AG04449 (cell line): ENCODE measurements at places on chromosomes 3 and 15.

- DNase-seq, result no peak
These were observed 394.5 kb upstream of the CFAP20DC start for GRCh38 chr3:59444294-59444671.

DNA sequence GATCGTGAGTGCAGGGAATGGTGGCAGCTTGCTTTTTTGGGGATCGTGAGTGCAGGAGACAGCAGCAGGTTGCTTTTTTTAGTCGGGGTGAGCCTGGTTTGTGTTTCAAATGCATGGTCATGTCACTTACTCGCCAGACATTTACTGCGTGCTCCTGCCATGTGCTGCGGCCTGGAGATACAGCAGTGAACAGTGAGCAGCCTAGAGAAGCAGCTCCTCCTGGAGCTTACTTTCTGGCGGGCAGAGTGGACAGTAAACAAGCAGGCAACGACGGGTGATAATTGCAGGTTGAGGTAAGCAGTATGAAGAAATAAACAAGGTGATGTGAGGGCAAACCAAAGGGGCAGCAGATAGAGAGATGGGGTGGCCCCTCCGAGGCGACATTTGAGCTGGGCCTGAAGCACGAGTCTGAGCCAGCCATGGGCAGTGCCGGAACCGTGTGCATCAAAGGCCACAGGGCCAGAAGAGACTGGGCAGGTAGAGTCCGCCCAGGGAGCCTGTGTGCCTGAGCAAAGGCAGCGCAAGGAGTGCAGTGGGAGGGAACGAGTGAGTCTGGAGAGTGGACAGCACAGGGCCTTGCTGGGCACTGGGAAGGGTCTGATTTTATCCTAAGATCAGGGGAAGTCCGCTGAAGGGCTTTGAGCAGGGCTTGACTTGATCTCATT, 57.3 kb upstream of the RASA2 start:
- no peak for DNase-seq

DNA sequence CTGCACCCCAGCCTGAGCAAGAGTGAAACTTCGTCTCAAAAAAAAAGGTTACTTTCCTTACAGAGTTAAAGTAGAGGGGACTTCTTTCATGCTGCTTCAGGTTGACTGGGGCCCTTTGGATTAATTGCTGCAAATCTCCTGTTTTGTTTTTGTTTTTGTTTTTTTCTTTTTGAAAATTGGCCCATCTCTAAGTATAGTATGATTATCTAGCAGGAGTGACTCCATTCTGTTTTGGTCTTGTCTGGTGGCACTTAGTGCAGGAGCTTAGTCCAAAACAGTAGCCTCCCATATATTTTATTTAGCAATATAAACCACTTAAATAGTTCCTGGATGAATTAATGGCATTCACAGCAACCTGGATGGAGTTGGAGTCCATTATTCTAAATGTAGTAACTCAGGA, 113.0 kb downstream of the RPL22L1 start:
- no peak for DNase-seq

- DNase-seq, result no peak
These were observed 221.5 kb downstream of the ULK4 start for GRCh38 chr3:41740374-41740886.

DNA sequence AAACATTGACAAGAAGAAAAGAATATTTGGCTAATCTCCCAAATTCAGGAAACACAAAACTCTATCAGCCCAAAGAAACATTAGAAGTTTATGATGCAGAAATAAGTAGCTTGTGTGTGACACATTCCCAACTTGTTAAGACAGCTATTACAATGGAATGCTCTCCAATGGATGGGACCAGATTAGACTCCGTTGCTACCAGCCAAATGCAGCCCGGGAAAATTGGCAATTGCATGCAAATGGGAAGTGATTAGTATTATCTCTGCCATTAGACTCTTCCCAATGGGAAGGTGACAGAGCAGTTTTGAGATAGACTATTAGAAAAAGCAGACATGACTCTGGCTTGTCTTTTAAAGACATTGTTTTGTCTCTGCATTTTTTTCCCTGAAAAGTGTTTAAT, 37.4 kb upstream of the KCNMB2 start:
- DNase-seq, result no peak

GRCh38 chr15:45618813-45619212, 16.0 kb upstream of the SQOR start:
- DNase-seq, result no peak

- no peak for DNase-seq
These were observed 21.7 kb downstream of the SSR3 start for GRCh38 chr3:156533205-156533604.

DNA sequence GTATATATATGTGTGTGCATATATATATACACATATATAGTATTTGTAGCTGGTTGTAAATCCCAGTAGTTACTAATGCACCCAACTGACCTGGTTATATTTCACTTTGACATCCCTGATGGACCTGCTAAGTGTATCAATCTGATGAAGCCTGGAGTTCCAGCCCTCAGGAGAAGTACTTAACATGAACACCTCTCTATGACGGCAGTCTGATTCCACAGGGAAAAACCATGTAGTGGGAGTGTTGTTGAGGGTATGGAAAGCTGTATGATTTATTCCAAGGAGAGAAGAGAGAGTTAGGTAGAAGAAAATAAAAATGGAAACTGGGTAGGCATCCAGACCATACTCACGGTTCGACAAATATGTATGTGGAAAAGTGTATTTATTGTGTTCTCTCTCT, 531.2 kb upstream of the SEMA6D start:
- DNase-seq, result no peak

DNA sequence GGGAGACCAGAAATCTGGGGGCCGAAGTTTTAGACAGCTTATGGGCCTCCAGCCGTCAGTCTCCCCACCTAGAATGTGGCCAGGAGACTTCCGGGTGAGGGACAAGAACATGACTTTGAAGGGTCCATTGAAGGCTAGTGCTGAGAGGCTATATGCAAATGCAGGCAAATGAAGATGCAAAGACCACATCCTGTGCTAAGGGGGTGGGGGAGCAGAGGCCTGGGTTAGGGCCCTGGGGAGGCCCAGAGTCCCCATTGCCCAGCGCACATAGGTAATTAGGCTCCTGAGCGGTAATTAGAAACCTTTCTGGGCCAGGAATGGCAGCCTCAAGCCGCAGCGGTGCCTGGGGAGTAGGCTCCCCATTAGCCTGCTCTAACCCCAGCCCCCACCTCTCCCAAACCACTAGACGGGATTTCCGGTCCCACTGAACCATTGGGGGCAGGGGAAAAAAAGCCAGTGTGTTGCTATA, 6.8 kb downstream of the CSK start:
- DNase-seq, result no peak

- no peak for DNase-seq
These were observed 17.3 kb downstream of the HDAC11 start for GRCh38 chr3:13497386-13497785.

DNA sequence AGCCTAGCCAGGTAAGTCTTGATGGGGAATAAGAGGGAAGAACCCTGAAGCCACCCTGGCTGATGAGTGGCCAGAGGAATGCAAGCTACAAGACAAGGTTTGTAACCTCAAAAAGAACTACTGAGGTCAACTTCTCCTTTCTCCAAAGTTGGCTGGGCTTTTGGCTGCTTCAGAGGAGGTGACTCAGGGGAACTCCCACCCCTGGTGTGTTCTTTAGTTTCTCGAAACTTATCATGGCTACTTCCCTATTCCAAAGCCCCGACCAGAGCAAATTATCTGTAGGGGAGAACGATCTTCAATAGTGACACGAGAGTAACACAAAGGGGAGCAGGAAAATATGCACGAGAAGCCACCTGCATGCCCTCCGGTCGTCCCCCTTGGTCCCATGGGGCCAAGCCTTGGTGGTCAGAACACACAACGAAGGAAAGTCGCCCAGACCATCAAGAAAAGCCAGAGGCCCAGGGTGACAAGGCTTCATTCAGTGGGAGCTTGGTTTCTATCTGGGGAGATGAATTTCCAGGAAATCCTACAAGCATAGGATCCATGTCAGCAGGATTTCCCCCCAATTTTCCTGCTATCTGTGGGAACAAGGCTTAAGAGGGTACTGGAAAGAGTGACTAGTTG, 6.5 kb upstream of the BCL2A1 start:
- no peak for DNase-seq

- no peak for DNase-seq
These were observed 921.0 kb upstream of the ROBO1 start for GRCh38 chr3:80688814-80689213.

GRCh38 chr3:188925376-188925775, 246.4 kb upstream of the TPRG1 start:
- DNase-seq, result no peak

- DNase-seq, result no peak
These were observed 11.8 kb upstream of the EID1 start for GRCh38 chr15:48866141-48866563.

DNA sequence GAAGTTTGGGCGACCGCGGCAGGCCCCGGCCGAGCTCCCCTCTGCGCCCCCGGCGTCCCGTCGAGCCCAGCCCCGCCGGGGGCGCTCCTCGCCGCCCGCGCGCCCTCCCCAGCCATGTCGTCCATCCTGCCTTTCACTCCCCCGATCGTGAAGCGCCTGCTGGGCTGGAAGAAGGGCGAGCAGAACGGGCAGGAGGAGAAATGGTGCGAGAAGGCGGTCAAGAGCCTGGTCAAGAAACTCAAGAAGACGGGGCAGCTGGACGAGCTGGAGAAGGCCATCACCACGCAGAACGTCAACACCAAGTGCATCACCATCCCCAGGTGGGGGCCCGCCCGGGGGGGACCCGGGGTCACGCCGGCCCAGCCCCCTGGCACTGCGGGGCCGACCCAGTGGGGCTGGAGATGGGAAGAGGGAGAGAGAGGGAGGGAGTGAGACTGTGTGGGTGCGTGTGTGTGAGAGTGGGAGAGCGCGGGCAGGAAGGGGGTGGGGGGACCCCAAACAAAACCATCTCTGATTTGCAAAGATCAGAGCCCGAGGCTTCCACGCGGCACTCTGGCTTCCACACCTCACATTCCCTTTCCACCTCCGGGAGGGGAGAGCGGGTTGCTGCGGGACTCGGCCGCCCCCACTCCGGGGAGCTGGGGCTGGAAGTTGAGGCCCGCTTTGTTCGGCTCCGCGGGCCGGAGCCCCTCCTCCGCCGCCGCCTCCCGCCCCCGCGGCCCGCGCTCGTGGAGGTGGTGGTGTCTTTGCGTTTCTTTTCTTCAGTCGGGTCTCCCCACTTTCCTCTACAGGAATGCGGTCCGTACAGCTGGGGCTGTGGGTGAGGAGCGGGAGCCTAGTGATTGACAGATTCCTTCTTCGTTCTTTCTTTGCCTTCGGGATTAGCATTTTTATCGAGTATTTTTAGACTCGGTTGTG, 898 bp downstream of the SMAD3 start:
- DNase-seq, result no peak

DNA sequence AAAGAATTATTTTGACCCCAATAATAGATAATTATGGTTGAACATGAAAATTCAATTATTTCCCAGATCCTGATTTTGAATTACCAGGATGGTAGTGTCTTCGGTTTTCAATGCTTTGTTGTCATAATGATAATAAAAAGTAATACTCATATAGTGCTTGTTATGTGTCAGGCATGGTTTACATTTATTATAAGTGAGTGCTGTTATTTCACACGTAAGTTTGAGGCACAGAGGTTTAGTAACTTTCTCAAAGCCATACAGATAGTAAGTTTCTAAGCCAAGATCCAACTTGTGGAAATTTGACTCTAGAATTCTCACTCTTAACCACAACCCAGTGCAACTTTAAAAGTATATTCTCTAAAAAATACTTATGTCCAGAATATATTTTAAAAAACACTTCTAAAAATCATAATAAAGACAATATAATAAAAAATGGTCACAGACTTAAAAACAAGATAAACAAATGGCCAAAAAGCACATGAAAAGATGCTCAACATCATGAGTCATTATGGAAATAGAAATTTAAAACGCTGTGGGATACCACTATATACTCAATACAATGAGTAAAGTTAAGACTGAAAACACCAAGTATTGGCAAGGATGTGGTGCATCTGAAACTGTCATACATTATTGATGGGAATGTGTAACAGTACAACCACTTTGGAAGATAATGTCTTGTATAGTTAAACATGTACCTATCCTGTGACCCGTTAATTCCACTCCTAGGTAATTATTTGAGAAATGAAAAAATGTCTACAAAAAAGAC, 45.2 kb downstream of the SPRED1 start:
- no peak for DNase-seq

GRCh38 chr15:98035577-98036010, 75.1 kb downstream of the ARRDC4 start:
- DNase-seq, result no peak

DNA sequence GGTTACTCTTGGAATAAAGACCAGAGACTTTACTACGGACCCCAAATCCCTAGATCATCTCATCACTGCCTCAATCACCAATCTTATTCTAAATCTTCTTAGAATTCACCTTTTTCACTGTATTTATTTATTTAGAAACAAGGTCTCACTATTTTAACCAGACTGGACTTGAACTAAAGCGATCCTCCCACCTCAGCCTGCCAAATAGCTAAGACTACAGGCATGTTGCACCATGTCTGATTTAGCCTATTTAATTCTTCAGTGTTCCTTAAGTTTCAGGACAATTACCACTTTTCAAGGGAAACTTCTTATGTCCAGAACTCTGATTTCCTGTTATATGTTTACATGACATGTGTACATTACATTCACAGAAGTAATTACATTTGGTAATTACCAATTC, 238.0 kb upstream of the COL8A1 start:
- no peak for DNase-seq

- no peak for DNase-seq
These were observed 332.4 kb downstream of the MAGI1 start for GRCh38 chr3:65706301-65706700.

- no peak for DNase-seq
These were observed 40.2 kb upstream of the ZBTB20 start for GRCh38 chr3:115187149-115187757.

- DNase-seq, result no peak
These were observed 46.8 kb downstream of the AAGAB start for GRCh38 chr15:67207555-67208207.

DNA sequence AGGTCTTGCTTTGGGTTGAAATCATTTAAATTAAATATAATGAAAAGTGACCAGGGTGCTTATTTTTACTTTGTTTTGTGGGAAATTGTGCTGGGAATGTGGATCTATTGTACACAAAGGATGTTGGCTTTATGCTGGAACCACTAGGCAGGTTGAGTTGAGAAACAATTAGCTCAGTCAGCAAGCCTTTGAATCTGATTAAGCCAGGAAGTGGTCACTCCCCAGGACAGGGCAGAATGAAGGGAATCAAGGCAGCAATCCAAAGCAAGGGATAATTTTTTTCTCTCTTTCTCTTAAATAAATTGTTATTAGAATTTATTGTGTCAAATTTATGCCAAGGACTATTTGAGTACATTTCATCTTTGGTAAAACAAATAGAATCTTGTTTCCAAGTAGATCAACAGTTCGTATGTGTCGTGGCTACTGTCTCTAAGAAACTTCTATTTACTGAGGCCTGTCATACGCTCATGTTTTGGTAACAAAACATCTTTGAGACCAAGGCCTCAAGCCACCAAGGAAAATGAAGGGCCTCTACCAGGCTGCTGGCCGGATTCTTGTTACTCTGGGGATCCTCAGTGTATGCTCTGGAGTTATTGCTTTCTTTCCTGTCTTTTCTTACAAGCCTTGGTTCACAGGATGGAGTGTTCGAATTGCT, at the start of gene TMEM212:
Gene TMEM212, plus strand, starts transcription at position 486 of the 655 bp plus-strand sequence. Its CDS starts 35 bp downstream, at position 521.
- DNase-seq, result no peak
